ENCODE measurements at places on chromosomes 3 and 15.

DNA sequence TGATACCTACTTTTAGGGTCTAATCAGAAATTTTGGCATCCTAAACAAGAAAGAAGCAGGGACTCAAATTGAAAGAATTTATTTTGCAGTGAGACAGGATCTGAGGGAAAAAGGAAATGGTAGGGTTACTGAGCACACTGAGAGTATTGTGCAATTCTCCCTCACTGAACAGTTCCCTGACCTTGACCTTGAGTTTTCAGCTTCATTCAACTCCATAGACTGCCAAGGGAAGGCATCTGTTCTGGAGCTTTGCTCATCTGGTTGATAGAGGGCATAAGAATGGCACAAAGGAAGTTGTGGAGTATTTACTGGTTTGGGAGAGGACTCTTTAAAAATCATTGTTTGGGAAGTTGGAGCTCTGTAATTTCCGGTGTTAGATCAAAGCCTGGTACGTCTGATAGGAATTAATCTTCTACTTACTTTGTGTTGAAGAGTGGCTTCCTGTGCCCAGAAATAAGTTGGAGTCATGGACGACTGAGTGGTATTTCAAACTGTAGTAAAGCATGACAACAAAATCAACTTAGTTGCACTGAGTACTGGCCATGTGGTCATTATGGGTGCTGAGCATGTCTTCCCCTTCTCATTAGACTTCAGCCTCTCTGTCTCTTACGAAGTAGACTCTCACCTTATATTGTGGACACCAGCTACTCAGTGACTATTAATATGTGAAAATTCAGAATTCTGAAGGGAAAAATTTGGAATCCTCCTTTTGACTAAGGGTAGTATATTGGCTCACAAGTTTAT is 40.8 kb downstream of the CLDN1 start:
- no peak for DNase-seq

GRCh38 chr3:87006844-87007439 is 16.0 kb upstream of the VGLL3 start:
- no peak for DNase-seq

DNA sequence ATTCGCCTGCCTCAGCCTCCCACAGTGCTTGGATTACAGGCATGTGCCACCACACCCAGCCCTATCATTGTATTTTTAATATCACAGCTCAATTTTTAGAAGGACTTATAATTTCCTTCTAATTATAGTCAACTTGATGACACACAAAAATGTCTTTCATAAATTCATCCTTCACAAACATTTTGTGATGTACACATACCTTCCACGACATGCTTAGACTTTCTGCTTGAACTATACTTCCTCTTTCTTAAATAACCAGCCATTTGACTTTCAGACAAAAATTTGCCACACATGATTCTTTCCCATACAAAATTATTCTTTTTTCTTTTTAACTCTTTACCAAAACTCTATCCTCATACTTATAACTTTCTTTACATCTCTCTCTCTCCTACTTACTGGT is 48.4 kb upstream of the CCK start:
- no peak for DNase-seq

GRCh38 chr3:146625186-146625775 is 20.1 kb upstream of the PLSCR5 start:
- DNase-seq, result no peak

GRCh38 chr15:40877694-40878093 is 3.7 kb upstream of the RHOV start:
- no peak for DNase-seq

GRCh38 chr3:25658836-25659235 is 5.9 kb downstream of the TOP2B start:
- no peak for DNase-seq

- DNase-seq, result no peak
Observed at GRCh38 chr3:69944931-69945493, 54.5 kb upstream of the SAMMSON start.

- no peak for DNase-seq
Observed at GRCh38 chr3:126454437-126455198, 21.1 kb downstream of the ZXDC start.

DNA sequence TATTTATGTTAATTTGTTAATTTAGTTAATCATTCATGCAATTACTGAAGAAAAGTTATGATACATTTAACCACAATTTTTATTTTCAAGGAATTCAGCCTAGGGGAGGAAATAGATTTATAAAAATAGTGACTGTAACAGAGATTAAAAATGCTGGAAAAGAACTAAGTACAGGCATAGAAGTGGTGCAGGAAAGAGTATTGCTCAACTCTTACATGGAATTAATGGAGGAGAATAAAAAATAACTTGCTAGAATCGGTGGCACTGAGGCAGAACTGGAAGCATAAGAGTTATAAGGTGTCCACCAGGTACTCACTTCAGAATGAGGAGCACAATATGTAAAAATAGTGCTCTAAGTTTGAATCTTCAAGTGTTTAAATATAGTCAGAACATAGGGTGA is 13.5 kb upstream of the OR5AC2 start:
- no peak for DNase-seq

DNA sequence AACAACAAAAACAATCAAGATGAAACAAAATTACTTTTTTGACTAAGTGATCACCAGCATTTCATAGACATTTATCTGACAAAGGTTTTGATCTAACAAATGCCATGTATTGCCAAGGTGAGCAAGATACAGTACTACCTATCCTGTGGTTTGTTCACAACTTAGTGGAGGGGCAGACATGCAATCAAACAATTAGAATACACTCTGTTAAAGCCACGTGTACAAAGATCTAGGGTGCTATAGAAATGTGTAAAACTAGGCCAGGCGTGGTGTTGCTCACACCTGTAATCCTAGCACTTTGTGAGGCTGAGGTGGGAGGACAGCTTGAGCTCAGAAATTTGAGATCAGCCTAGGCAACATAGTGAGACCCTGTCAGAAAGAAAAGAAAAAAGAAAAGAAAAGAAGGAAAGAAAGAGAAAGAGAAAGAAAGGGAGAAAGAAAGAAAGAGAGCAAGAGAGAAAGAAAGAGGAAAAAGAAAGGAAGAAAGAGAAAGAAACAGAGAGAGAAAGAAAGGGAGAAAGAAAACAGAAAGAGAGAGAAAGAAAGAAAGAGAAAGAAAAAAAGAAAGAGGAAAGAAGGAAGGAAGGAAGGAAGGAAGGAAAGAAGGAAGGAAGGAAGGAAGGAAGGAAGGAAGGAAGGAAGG is 1.4 kb upstream of the TRIM69 start:
- no peak for DNase-seq

DNA sequence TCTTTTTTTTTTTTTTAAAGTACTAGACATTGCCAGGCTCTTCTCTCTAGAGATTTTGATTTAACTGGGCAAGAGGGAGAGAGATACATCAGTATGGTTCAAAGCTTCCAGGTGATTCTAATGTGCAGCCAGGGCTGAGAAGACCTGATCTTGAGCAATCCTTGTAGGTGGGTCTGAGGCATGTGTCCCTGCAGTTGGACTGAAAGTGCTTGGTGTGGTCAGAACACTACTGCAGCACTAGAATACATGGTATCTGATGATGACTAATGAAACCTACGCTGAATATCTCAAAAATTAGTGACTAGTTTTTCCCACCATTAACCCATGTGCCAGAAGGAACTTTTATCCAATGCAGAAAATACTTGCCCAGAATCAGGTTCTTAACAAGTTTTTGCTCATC is 34.4 kb upstream of the MYO5C start:
- DNase-seq, result no peak

- no peak for DNase-seq
Observed at GRCh38 chr15:61295239-61295638, 66.1 kb upstream of the RORA start.

GRCh38 chr3:177451864-177452830 is 254.9 kb upstream of the TBL1XR1 start:
- DNase-seq, result no peak

- DNase-seq, result no peak
Observed at GRCh38 chr3:8845641-8846040, 76.2 kb upstream of the OXTR start.

GRCh38 chr3:196168808-196169391 is 42.3 kb downstream of the ZDHHC19 start:
- no peak for DNase-seq

Measured in stimulated activated CD8-positive, alpha-beta memory T cell treated with anti-CD3 and anti-CD28 coated beads, Interleukin-7, amount 100 ng/mL, for 1 hour (primary cell).